ENCODE measurements at places on chromosomes 6 and 20. TPM values are rescaled to one million over a fixed set of nuclear protein-coding genes. Genes with fewer than 3 reads are reported as not detected.

THBD gene
- not detected for polyA plus RNA-seq

GHRH gene
- polyA plus RNA-seq: not detected

DNA sequence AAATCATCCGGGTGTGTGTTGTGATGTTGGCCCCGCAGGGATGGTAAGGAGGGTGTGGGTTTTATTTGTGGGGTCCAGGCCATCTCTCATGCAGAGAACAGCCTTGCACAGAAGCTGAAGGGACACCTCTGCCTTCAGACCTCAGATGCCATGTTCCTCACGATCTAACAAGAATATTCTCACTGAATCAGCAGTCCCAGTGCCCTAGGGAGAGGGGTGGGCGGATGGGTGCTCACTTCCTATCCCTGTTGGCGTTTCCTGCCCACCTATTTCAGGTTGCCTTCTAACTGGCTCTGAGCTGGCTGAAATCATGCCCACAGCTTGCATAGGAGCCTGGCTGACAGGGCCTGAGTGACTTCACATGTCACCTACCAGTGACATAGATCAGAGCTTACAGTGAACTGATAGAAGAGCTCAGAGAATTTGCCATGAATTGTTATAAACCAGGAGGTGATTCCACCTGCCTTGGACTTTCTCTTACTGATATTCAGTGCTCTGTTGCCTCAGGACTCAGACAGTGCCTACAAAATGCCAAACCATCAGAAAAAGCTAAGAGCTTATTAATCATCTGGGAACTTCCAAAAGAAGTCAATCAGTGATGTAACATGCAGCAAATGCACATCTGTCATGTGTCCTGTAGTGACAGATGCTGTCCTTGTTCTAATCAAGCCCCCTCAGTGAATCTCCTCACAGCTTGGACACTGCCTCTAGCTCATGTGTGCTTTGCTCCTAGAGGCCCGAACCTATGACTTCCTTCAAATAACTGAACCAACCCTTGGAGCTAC, 285.8 kb upstream of the PRND start:
- peaks cover 3% of the 10 kb centered on the region for H3K27me3 ChIP-seq
- no peak overlapping the region for H3K27ac ChIP-seq
- H3K4me3 ChIP-seq: no peak overlapping the region

GRCh38 chr6:26388014-26388413, 5.1 kb downstream of the BTN2A2 start:
- H3K27me3 ChIP-seq: no peaks in the 10 kb centered on the region
- H3K4me3 ChIP-seq: no peak overlapping the region
- no peak overlapping the region for H3K27ac ChIP-seq
- no peak for DNase-seq
- H3K36me3 ChIP-seq: peaks cover 17% of the 10 kb centered on the region
- H3K4me1 ChIP-seq: peaks cover 5% of the 10 kb centered on the region

GRCh38 chr20:25289886-25290597, 42.2 kb downstream of the PYGB start:
- no peaks in the 10 kb centered on the region for H3K36me3 ChIP-seq
- no peak for DNase-seq
- no peak overlapping the region for H3K4me3 ChIP-seq

GRCh38 chr20:34709831-34710567, 5.9 kb downstream of the TP53INP2 start:
- H3K27ac ChIP-seq: peak overlapping the region; percentile 79
- peak; percentile 68 for DNase-seq
- no peaks in the 10 kb centered on the region for H3K27me3 ChIP-seq

GRCh38 chr20:34112600-34113101, 608 bp upstream of the EIF2S2 start:
- peak; percentile 7 for DNase-seq
- no peaks in the 10 kb centered on the region for H3K27me3 ChIP-seq
- H3K27ac ChIP-seq: peak overlapping the region; percentile 92
- H3K36me3 ChIP-seq: no peaks in the 10 kb centered on the region
- H3K4me3 ChIP-seq: peak overlapping the region; percentile 75

IRF4 gene
- 3.4 TPM for polyA plus RNA-seq

ATP6V1G2 gene
- polyA plus RNA-seq: 1.4 TPM

- no peak overlapping the region for H3K27ac ChIP-seq
- no peaks in the 10 kb centered on the region for H3K4me1 ChIP-seq
- no peaks in the 10 kb centered on the region for H3K27me3 ChIP-seq
- no peak overlapping the region for H3K4me3 ChIP-seq
- DNase-seq: no peak
These were observed 31.8 kb upstream of the PBOV1 start for GRCh38 chr6:138250053-138250452.

- no peak overlapping the region for H3K27ac ChIP-seq
- no peaks in the 10 kb centered on the region for H3K36me3 ChIP-seq
- H3K4me1 ChIP-seq: no peaks in the 10 kb centered on the region
- H3K4me3 ChIP-seq: no peak overlapping the region
- no peaks in the 10 kb centered on the region for H3K27me3 ChIP-seq
These were observed 15.2 kb downstream of the PGBD1 start for GRCh38 chr6:28296520-28297060.

DNA sequence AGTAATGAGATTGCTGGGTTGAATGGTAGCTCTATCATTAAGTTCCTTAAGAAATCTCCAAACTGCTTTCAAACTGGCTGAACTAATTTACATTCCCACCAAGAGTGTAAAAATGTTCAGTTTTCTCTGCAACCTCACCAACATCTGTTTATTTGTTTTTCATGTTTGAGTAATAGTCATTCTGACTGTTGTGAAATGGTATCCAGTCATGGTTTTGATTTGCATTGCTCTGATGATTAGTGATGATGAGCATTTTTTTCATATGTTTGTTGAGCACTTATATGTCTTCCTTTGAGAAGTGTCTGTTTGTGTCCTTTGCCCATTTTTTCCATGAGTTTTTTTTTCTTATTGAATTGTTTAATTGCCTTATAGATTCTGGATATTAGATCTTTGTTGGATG, 24.9 kb downstream of the DEFB125 start:
- no peak overlapping the region for H3K27ac ChIP-seq
- H3K4me3 ChIP-seq: no peak overlapping the region
- no peaks in the 10 kb centered on the region for H3K4me1 ChIP-seq
- no peak for DNase-seq

GFOD1 gene
- 3.6 TPM for polyA plus RNA-seq

GRCh38 chr6:87742106-87742505, 40.1 kb upstream of the AKIRIN2 start:
- no peaks in the 10 kb centered on the region for H3K27me3 ChIP-seq
- no peak overlapping the region for H3K4me3 ChIP-seq
- peaks cover 22% of the 10 kb centered on the region for H3K4me1 ChIP-seq
- DNase-seq: peak; percentile 33

DNA sequence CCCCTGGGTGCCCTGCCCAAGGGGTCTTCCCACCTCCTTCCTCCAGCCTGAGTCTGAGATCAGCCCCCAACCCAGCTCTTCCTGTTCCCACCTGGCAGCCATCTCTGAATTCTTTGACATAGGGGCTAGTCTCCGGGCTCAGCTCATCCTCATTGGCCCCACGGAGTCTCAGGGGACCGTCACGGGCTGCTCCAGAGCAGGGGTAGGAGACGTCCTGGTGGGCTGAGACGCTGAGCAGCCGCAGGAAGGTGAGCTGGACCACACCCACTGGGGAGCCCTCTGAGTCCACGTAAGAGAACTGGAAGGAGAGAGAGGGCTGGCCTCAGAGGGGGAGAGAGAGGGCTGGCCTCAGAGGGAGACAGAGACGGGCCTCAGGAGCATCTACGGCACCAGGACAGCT, 28.1 kb downstream of the COL11A2 start:
- DNase-seq: no peak
- H3K36me3 ChIP-seq: no peaks in the 10 kb centered on the region
- H3K27me3 ChIP-seq: peaks cover 3% of the 10 kb centered on the region
- H3K4me3 ChIP-seq: no peak overlapping the region
- H3K4me1 ChIP-seq: peaks cover 11% of the 10 kb centered on the region
- no peak overlapping the region for H3K27ac ChIP-seq

GRCh38 chr20:19330731-19331130, 118.3 kb downstream of the SLC24A3 start:
- no peaks in the 10 kb centered on the region for H3K27me3 ChIP-seq
- no peaks in the 10 kb centered on the region for H3K36me3 ChIP-seq
- DNase-seq: no peak
- H3K27ac ChIP-seq: no peak overlapping the region
- H3K4me3 ChIP-seq: no peak overlapping the region

KCNK15 gene
- not detected for polyA plus RNA-seq

DNA sequence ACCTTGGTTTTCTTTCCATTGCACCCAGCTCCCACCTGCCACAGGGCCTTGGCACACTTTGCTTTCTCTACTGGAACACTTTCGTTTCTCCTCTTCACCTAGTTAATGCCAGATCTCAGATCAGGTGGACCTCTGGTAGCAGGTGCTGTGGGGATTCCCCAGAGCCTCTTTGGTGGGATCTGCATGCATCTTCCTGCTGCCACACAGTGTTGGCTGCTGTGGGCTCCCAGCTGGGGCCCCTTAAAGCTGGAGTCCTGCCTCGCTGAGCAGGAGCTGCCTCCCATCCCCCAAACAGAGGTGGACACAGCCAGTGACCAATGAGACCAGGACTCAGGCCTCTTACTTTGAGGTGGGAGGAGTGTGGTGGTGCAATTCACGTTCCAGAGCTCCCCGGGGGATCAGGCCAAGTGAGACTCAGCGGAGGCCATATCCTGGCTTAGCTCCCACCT, 28.4 kb downstream of the CEBPB start:
- no peak for DNase-seq
- H3K4me1 ChIP-seq: no peaks in the 10 kb centered on the region
- H3K4me3 ChIP-seq: no peak overlapping the region
- no peaks in the 10 kb centered on the region for H3K36me3 ChIP-seq
- H3K27me3 ChIP-seq: no peaks in the 10 kb centered on the region

GRCh38 chr6:21115111-21115510, 478.4 kb upstream of the SOX4 start:
- no peaks in the 10 kb centered on the region for H3K4me1 ChIP-seq
- no peak overlapping the region for H3K27ac ChIP-seq
- H3K36me3 ChIP-seq: no peaks in the 10 kb centered on the region
- H3K4me3 ChIP-seq: no peak overlapping the region

DNA sequence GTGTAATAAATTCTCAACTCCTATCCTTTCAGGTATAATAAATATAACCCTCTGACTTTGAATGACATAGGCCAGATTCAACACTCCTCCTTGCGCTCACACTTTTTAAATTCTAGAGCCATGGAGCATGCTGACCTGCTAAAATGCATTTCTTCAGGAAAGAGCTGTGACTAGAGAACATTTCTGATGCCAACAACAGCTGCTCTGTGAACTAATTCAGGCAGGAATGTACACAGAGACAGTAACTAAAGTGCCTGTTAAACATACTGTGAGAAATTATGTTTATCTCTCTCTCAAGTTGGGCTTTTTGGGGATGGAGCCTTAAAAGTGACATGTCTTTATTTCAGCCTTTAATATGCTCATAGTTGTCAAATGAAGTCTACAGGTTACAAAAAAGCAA, 8.3 kb downstream of the NHSL1 start:
- H3K27ac ChIP-seq: no peak overlapping the region
- no peak for DNase-seq

DNA sequence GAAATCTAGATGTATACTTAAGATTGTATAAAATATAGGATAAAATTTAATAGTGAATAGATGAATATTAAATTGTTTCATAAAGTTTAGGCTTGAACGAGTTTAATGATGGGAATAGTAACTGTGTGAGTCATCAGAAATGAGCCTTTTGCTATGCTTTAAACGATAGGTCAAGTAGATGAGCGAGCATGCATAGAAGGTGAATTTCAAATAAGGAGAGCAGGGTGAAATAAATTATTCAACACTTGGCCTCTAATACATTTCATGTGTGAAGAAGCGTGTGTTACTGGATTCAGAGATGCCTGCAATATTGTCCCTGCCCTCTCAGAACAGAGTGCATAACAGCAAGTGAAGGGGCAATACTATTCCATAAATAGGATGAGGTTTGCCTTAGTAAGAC, 74.4 kb upstream of the EYA4 start:
- no peaks in the 10 kb centered on the region for H3K27me3 ChIP-seq
- no peak for DNase-seq
- H3K4me1 ChIP-seq: no peaks in the 10 kb centered on the region
- H3K36me3 ChIP-seq: no peaks in the 10 kb centered on the region
- H3K27ac ChIP-seq: no peak overlapping the region
- H3K4me3 ChIP-seq: no peak overlapping the region

ZBP1 gene
- 14.6 TPM for polyA plus RNA-seq

DNA sequence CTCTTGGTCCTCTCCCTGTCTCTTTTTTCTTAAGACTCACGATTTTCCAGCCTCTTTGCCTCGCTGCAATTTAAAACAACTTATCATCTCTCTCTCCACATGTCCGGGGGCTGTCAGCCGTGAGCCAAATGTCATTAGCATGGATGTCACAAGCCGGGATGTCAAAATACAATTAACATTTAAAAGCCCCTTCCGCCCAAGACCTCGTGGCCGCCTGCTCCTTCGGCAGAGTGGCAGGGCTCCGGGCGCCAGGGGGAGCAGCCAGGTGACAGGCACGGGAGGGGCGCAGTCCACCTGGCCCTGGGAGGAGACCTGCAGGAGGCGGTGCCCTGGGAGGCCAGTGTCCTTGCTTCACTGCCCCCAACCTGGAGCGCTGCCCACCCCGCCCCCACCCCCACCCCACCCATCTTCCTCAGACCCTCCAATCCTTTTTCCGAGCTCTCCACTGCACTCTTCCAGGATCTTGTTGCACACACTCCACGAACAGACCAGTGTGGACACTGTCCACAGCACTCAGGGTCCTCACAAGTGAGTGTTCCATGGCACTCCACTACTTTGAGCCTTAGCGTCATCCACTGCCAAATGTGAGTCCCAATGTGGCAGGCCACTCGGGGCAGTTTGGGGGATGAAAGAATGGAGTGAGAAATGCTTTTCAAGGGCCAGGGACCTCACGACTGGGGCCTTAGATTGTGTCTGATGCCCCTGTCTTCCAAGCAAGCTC, 5.6 kb upstream of the GRM4 start:
- no peak overlapping the region for H3K27ac ChIP-seq
- peaks cover 7% of the 10 kb centered on the region for H3K4me1 ChIP-seq
- H3K36me3 ChIP-seq: no peaks in the 10 kb centered on the region
- H3K4me3 ChIP-seq: no peak overlapping the region
- peaks cover 35% of the 10 kb centered on the region for H3K27me3 ChIP-seq
- no peak for DNase-seq

- no peaks in the 10 kb centered on the region for H3K4me1 ChIP-seq
- H3K36me3 ChIP-seq: no peaks in the 10 kb centered on the region
- DNase-seq: no peak
- H3K27me3 ChIP-seq: no peaks in the 10 kb centered on the region
These were observed 214.8 kb upstream of the CEP162 start for GRCh38 chr6:84442208-84442607.

- no peaks in the 10 kb centered on the region for H3K4me1 ChIP-seq
- H3K36me3 ChIP-seq: no peaks in the 10 kb centered on the region
- no peak overlapping the region for H3K4me3 ChIP-seq
- DNase-seq: no peak
- H3K27ac ChIP-seq: no peak overlapping the region
These were observed 35.6 kb downstream of the RIOK1 start for GRCh38 chr6:7424967-7425807.

GRCh38 chr6:6678185-6678671, 89.7 kb downstream of the LY86 start:
- no peaks in the 10 kb centered on the region for H3K27me3 ChIP-seq
- no peaks in the 10 kb centered on the region for H3K36me3 ChIP-seq
- H3K27ac ChIP-seq: no peak overlapping the region

SLC32A1 gene
- not detected for polyA plus RNA-seq

- no peaks in the 10 kb centered on the region for H3K4me1 ChIP-seq
- DNase-seq: no peak
- no peaks in the 10 kb centered on the region for H3K27me3 ChIP-seq
- H3K36me3 ChIP-seq: no peaks in the 10 kb centered on the region
- no peak overlapping the region for H3K27ac ChIP-seq
- no peak overlapping the region for H3K4me3 ChIP-seq
These were observed 122.5 kb downstream of the COL9A1 start for GRCh38 chr6:70180183-70180900.

- H3K27me3 ChIP-seq: no peaks in the 10 kb centered on the region
- DNase-seq: peak; percentile 51
- H3K4me3 ChIP-seq: peak overlapping the region; percentile 58
These were observed 698 bp upstream of the LRP11 start for GRCh38 chr6:149864578-149865535.

Measured in CD8-positive, alpha-beta memory T cell (primary cell).